ENCODE measurements at places on chromosomes 7 and 10.

DNA sequence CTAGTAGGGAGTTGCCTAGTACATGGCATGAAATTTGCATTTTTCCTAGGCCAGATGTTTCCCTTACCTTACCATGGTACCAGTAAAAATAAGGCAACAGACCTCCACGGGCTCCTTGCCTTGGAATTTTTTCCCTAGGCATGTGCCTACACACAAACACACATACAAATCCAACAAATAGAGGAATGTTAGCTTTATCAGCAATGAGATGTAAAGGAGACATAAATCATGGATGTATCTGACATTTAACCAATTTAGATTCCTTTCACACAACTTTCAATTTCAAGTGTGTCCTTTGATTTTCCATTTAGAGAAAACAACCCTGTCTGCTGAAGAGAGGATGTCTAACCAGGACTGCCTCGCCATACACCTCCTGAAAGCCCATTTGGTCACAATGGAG is 209.7 kb upstream of the SP4 start:
- DNase-seq: no peak

DNA sequence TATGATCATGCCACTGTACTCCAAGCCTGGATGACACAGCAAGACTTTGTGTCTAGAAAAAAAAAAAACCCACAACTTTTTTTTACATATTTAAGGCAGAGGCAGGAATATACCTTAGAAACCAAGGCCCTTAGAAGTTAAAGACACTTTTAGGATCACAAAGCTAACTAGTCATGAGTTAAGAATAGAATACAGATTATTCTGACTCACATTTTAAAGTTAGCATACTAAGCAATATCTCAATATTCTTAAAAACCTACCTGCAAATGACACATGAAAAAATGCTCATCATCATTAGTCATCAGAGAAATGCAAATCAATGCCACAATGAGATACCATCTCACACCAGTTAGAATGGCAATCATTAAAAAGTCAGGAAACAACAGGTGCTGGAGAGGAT is 177.7 kb downstream of the CHCHD3 start:
- no peak for DNase-seq

DNA sequence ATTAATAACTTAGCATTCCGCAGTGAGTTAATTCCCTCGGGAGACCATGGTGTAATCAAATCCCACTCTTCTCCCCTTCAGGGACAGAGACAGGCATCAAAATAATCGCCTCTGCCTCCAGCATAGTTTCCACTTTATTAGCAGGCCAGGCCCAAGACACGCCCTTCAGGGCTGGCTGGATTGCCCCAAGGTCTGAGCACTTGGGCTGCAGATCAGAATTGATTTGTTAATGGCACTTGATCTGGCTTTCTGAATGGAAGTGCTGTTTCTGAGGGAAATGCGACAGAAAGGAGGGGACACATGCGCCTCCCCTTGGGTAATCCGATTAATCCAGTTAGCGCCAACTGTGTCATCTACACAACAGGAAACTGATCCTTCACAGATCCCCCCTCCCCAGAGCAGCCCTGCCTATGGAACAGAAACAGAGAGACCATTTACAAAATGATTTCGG is 15.6 kb downstream of the CHAT start:
- DNase-seq: no peak

- DNase-seq: no peak
Measured at GRCh38 chr7:44108768-44109750, 4.9 kb downstream of the AEBP1 start.

DNA sequence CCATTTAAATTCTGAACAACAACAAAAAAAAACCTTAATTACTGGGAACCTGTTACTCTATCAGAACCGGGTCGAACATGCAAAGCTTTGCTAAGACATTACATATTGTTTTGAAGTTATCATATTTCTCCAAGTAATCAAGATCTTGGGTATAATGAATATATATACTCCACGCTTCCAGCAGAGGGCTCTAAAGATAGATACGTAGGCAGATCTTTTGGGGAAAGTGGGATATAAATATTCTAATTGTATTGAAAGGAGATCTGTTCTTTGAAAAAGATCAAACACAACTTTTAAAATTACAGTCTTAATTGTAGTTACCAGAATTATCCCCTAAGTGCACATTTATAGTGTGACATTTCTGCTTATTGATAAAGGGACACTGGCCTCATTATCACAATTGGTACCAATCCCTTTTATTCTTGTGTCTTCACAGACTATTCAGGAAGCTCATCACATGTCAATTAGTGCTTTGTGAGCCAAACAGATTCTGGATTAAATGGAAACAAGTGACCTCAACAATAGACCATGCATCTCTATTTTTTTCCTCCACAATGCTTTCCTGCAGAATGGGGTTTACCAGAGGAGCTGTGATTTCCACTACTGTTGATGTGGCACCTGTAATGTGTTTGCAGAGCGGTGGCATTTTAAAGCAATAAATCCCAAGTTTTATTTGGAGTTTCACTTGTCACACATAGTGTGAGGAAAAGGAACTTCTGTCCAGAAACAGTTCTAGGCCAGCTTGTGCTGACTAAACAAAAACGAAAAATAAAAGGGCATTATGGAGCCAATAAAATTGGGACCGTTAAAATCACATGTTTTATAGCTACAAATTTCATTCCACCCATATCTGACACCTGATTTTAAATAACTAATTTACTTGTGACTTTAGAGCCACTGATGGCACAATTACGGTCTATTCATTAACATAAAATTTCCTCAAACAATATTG is 122.4 kb downstream of the CTTNBP2 start:
- DNase-seq: no peak

GRCh38 chr7:2873686-2874551 is 29.8 kb upstream of the GNA12 start:
- DNase-seq: no peak

DNA sequence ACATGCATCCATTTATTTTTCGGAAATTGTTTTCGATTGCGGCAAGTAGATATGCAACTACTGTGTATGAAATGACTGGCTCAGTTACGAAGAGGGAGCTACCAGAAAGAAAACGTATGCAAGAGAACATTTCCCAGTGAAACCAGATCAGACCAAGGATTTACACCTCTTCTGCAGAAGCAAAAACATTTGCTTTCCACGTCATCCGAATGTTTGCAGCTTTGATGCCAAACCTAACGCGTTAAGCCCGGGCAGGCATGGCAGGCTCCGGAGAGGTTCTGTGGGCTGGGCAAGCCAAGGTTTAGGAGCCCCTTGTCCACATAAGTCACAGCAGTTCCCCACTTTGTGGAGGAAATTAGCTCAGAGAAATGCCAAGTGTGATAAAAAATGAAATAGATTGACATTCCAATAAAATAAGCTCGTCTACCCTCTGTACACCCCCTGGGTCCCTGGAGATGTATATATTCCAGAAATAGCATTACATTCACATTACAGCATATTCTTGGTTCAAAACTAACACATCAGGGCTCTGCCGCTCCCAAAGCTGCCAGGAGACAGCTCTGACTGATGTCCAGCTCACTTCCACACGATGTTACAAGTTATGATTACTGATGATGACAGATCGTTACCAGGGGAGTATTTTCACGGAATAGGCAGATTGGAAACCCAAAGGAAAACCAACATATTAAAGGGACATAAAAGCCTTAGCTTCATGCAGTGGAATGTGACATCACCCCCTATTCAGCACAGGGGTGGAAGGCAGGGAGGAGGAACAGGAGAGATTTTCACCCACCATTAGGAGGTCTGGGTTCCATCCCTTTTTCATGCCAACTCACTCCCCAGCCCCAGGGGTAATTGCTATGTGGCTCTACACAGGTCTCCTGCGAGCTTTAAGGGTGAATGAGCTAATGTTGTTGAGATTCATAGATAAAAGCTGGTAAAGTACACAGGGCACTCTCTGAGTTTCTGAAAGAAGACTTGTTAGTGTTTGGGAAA is 81.5 kb downstream of the LYZL1 start:
- DNase-seq: no peak

DNA sequence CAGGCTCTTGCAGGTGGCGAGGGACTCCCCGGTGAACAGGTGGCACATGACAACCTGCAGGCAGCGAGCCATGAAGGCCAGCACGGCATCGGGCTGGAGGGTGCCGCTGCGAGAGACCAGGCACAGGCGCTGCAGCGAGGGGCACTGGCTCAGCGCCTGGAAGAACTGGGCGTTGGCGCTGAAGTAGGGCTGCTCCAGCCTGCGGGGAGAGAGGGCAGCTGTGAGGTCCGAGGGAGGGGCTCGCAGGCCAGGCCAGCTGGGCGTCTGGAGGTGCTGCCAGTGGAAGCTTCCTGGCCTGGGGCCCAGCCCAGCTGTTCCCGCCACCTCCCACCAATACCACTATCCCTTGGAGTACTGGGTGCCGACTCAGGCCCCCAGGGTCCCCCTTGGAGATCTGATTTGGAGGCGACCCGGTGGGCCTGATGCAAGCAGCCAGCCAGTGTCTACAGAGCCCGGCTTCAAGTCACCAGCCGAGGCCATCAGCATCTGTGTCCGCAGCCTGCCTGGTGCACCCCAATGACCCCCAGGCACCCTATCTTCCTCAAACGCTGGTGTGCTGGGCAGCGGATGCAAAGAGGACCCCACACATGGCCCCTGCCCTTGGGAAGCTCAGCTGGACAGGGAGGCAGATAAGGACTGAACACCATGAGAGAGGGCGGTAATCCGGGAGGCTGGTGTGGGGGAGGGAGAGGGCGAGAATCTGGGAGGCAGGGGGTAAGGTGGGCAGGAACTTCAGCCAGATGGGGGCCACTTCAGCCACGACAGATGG is 67.8 kb upstream of the TNRC18 start:
- DNase-seq: no peak

GRCh38 chr7:104528142-104528541 is 199.7 kb downstream of the LHFPL3 start:
- DNase-seq: no peak

- no peak for DNase-seq
Measured at GRCh38 chr10:33137356-33138005, 179.5 kb upstream of the ITGB1 start.

- no peak for DNase-seq
Measured at GRCh38 chr10:36634916-36635315, 490.5 kb upstream of the ANKRD30A start.

DNA sequence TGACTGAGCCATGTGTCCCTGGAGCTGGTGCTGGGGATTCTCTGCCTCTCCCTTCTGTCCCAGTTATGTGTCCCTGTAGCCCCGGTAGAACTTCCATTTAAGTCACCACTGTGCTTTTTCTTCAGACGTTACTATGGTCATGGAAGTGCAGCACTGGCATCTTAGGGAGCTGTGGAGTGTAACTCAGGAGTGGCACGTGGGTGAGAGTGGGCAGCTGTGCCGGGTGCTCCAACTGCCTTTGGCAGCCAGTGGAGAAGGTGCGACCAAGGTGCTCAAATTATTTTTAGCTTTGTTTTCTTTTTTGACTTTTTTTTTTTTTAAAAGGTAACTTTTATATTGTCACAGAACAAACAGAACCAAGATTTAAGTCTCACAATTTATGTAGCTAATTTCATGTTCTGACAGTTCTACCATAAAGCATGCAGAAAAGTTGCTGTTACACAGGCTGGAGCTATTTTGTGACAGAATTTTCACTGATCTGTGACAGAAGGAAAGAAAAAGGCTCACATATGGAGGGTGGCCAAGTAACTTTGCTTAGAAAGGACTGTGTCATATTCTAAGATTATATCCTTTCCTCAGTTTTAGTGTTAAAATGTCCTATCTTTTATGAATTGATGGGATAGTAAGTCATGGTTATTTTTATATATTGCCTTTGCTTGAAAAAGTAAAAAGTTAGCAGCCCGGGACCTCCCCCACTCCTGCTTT is 73.9 kb downstream of the SH2D4B start:
- DNase-seq: no peak

GRCh38 chr7:36486336-36486735 is 96.7 kb downstream of the ANLN start:
- DNase-seq: no peak

DNA sequence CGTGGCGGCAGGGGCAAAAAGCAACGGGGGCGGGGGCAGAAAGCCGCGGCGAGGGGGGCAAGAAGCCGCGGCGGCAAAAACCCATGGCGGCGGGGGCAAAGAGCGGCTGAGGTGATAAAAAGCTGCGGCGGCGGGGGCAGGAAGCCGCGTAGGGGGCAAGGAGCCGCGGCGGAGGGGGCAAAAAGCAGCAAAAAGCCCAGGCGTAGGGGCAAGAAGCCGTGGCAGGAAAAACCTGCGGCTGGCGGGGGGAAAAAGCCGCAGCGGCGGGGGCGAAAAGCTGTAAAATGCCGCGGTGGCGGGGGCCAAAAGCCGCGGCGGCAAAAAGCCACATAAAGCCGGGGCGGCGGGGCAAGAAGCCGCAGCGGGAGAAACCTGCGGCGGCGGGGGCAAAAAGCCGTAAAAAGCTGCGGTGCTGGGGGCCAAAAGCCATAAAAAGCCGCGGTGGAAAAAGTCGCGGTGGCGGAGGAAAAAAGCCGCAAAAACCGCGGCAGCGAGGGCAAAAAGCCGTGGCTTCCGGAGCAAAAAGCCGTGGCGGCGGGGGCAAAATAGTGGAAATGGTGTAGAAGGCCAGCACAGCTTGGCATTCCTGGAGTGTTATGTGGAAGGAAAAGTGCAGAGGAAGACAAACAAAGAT is 487.8 kb downstream of the ZNF33B start:
- DNase-seq: no peak

- DNase-seq: no peak
Measured at GRCh38 chr7:152313831-152314604, 121.8 kb downstream of the KMT2C start.

GRCh38 chr7:88791891-88792290 is 3.6 kb downstream of the TEX47 start:
- no peak for DNase-seq

GRCh38 chr7:2931034-2931415 is 86.9 kb upstream of the GNA12 start:
- no peak for DNase-seq

Data from activated CD4-positive, alpha-beta T cell treated with anti-CD3 and anti-CD28 coated beads, Interleukin-2, amount 50 U/mL, for 24 hours (primary cell).